ENCODE measurements at places on chromosomes 5 and 9.

GRCh38 chr9:92770360-92770995 lies 5.8 kb upstream of the BICD2 start:
- peak; percentile 98 for DNase-seq

DNA sequence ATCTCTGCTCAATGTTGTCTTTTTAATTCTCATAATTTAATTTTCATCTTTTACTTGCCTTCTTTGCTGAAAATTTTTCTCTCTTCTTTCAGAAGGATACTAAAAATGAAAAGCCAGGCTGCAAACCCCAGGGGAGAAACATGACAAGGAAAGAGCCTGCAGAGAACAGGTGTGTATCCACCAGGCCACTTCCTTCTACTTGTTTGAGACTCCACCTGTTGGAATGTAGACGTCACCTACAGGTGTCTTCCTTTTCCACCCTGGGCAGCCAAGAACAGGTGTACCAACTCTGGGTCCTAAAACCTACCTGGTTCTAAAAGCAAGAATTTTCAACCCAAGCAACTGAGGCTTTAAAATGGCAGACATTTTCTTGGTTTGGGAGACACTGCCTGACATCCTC lies 166.8 kb downstream of the ATP10B start:
- DNase-seq, result peak; percentile 16

DNA sequence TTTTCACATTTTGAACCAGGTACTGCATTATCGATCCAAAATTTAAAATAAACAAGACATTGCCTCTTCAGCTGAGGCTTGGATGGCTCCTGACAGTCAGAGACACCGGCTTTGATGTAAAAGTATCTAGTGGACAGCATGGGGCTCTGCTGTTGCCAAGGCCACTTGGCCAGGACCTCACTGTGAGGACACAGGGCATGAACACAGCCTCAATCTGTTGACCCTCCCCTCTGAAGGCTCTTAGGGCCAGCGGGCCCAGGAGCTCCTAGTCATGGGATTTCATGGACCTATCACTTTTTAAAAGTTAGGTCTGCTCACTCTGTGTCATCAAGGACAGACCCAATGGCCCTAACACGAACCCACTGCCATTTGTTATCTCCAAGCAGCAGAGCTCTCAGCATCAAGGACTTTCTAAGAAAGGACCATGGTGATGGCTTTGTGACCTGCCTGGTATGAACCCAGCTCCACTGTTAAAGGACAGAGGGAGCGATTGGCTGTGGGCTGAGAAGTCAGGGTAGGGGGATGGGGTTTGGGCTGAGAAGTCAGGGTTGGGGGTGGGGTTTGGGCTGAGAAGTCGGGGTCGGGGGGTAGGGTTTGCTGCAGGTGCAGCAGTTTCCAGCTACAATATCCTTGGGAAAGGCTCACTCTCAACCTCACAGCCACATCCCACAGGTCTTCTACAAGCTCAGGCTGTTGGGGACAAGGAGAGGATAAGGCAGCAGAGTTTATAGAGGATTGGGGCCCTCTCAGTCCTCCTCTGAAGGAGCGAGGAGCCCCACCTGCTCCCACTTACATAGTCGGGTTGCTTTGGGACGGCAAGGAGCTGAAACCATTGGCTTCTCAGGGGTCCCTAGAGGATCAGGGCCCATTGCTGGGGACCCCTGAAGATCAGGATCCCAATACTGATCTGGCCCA lies 146.8 kb downstream of the BARX1 start:
- DNase-seq, result no peak

DNA sequence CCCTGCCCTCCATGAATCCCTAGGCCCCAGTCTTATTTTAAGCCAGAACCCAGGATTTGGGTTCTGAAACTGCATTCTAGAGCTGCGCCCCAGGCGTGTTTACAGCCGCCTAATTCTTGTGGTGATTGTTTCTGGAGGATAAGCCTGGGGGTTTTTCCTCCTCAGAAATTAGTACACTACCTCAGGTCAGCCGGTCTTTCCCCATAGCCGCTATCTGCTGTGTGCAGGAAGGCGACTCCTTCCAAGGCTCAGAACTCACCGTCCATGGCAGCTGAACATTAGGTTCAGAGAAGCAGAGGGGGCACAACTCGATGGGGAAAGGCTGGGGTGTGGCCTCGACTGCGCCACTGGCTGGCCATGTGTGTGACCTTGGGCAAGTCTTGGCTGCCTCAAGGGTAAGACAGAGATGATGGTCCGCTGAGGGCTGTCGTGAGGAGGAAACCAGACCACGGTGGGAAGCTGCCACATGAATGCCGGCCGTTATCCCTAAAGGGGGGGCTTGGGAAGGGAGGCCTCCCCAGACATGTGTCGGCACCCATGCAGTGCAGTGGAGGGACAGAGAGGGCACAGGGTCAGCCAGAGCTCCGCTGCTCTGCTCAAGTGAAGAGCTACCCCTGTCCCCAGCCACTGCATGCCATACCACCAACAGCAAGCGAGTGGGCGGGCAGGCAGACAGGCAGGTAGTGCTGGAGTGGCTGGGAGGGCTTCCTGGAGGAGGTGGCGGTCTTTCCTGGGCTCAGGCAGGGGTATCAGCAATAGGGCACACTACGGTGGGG lies 28.9 kb downstream of the SHB start:
- no peak for DNase-seq

DNA sequence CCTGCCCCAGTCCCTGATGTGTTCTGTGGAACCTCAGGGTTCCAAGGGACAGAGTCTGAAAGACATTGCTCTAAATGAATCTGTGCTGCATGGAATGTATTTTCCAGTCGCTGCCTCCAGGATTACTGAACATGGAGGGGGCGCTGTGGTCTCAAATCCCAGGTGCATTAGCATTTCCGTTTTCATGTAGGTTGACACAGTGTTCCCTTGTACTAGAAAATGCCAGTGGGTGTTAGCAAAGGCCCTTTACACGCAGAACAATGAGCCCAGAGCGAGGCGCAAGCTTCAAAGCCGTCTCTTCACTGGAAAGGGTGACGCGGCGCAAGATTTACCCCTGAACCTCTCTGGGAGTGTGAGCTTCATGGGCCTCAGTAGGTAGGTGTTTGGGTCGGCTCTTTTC lies 308.3 kb downstream of the SLIT3 start:
- no peak for DNase-seq

DNA sequence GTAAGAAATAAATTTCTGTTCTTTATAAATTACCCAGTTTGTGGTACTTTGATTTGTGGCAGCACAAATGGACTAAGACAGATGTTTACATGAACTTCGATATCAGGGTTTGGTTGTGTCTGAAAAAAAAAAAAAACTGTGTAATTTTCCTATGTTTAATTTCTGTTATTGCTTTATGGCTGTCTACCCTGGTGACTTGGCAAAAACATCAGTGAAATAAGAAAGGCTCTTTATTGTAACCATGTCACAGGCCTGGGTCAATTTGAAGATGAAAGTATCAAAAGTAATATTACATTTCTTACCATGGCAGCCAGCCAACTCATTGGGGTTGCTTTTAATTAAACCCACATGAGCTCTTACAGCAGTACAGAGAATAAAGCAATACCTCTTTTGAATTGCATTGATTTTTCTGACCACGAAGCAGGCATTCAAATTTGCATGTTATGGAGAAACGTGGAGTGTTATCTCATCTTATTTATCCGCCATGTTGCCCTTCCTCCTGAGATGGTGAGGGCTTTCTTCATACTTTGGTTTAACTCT lies 20.6 kb upstream of the SV2C start:
- no peak for DNase-seq

GRCh38 chr5:180396926-180397325 lies 43.8 kb upstream of the GFPT2 start:
- DNase-seq, result no peak

- DNase-seq, result peak; percentile 29
Measured at GRCh38 chr9:88692827-88693226, 157.8 kb downstream of the NXNL2 start.

- no peak for DNase-seq
Measured at GRCh38 chr9:114619191-114619761, 8.2 kb downstream of the TMEM268 start.

- DNase-seq, result peak; percentile 56
Measured at GRCh38 chr9:95508968-95509850, 7.6 kb downstream of the PTCH1 start.

DNA sequence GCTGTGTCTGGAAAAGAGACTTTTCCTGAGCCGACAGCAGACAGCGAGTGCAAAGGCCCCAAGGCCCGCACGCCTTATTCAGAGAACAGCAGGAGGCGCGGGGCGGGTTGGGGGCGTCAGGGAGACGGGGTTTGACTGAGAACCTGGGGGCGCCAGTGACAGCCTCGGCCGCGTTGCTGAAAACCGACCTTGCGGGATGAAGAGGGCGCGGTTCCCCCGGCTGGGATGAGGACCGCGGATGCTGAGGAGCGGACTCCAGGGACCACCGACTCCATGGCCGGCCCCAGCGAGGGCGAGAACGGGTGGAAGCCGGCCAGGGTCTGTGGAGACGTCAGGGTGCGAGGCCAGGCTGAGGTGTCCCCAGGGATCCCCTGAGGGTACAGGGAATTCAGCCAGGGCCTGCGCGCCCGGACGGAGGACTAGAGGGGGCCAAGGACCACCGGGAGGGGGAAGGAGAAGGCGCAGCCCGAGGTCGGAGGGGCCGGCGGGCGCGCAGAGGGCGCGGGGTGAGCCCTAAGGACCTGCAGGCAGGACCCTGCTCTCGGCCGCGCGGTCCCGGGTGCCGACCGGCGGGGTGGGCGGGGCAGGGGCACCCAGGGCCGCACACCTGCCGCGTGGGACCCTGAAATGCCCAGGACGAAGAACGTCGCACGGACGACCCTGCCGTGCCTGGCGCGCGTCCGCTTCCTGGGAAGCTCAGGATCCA lies 837 bp upstream of the AHRR start:
- no peak for DNase-seq

GRCh38 chr5:86232246-86232645 lies 385.5 kb upstream of the COX7C start:
- no peak for DNase-seq

DNA sequence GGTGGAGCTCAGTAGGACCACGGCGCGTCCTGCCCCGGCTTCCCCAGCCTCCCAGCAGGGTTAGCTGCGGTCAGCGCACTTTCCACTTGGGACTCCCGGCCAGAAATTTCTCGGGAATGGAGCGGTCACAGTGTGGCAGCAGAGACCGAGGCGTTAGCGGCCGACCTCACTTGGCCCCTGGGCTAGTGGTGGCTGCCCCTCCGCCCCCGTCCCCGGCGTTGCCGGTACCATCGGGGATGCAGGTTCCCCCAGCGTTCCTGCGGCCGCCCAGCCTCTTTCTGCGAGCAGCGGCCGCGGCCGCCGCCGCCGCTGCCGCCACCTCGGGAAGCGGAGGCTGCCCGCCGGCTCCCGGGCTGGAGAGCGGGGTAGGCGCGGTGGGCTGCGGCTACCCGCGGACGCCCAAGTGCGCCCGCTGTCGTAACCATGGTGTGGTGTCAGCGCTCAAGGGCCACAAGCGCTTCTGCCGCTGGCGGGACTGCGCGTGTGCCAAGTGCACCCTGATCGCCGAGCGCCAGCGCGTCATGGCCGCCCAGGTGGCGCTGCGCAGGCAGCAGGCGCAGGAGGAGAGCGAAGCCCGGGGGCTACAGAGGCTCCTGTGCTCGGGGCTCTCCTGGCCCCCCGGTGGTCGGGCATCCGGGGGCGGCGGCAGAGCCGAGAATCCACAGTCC lies 460 bp downstream of the DMRTA1 start:
- DNase-seq, result peak; percentile 40

- peak; percentile 65 for DNase-seq
Measured at GRCh38 chr5:97229196-97229595, 46.1 kb upstream of the RIOK2 start.
